ENCODE measurements at places on chromosomes 6 and 20. TPM values are rescaled to one million over a fixed set of nuclear protein-coding genes. Genes with fewer than 3 reads are reported as not detected.

DNA sequence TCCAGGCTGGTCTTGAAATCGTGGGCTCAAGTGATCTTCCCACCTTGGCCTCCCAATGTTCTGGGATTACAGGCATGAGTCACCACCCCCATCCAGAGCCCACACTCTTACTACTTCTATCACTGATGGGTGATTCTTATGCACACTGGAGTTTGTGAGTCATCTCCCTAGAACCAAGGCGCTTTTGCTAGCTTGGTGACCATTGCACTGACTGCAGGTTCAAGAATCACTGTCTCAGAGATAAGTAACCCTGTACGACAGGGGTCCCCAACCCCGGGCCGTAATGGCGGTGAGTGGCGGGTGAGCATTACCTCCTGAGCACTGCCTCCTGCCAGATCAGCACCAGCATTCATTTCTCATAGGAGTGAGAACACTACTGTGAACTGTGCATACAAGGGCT, 118.8 kb downstream of the MAP3K7 start:
- H3K4me1 ChIP-seq: no peaks in the 10 kb centered on the region
- H3K27ac ChIP-seq: no peak overlapping the region
- H3K36me3 ChIP-seq: no peaks in the 10 kb centered on the region
- DNase-seq: no peak
- H3K4me3 ChIP-seq: no peak overlapping the region

- H3K27ac ChIP-seq: no peak overlapping the region
- no peak overlapping the region for H3K4me3 ChIP-seq
- H3K36me3 ChIP-seq: peaks cover 4% of the 10 kb centered on the region
- no peaks in the 10 kb centered on the region for H3K4me1 ChIP-seq
- H3K27me3 ChIP-seq: no peaks in the 10 kb centered on the region
- DNase-seq: no peak
These were observed 89.7 kb downstream of the INSM1 start for GRCh38 chr20:20457392-20458126.

- H3K36me3 ChIP-seq: no peaks in the 10 kb centered on the region
- H3K27ac ChIP-seq: no peak overlapping the region
These were observed 115.1 kb downstream of the ADTRP start for GRCh38 chr6:11663519-11663918.

DNA sequence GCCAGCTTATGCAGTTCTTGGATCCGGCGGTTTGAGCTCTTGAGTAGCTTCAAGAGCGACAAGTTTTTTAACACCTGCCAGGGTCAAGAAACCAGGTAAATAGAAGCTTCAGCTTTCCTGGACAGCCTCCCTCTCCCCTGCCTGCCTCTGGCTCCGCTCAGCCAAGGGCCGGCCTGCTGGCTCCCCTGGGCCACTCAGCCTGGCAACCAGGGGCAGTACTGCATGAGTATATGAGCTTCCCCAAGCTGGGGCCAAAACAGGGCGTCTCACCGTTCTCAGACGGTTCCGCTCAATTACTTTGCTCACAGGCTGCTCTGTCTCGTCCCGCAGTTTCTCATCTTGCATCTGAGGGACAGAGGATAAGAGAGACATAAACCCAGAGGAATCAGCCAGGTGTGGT, 856 bp downstream of the TP53TG5 start:
- DNase-seq: no peak
- no peak overlapping the region for H3K4me3 ChIP-seq
- no peaks in the 10 kb centered on the region for H3K4me1 ChIP-seq
- H3K27ac ChIP-seq: no peak overlapping the region

DNA sequence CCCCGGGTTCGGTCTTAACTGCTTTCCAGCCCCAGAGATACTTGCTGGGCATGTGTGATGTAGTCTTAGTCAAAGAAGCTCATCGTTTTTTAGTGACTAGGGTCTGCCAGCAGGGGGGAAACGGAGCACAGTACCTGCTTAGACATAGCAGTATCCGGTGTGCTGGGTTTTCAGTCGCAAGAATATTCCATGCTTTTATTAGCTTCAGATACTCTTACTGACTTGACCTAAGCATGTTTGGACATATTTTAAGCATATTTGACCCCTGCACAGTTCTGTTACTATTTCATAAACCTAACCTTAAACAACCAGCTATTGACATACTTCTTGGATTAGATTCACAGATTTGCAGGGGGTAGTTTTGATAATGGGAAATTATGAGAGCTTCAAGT, 3.0 kb downstream of the E2F3 start:
- H3K4me1 ChIP-seq: peaks cover 22% of the 10 kb centered on the region
- H3K27me3 ChIP-seq: no peaks in the 10 kb centered on the region
- peaks cover 71% of the 10 kb centered on the region for H3K36me3 ChIP-seq
- H3K27ac ChIP-seq: peak overlapping the region; percentile 80

GRCh38 chr6:147095316-147095715, 108.9 kb upstream of the STXBP5 start:
- no peaks in the 10 kb centered on the region for H3K27me3 ChIP-seq
- no peak overlapping the region for H3K4me3 ChIP-seq
- H3K27ac ChIP-seq: no peak overlapping the region
- H3K4me1 ChIP-seq: no peaks in the 10 kb centered on the region
- no peak for DNase-seq
- no peaks in the 10 kb centered on the region for H3K36me3 ChIP-seq

DNA sequence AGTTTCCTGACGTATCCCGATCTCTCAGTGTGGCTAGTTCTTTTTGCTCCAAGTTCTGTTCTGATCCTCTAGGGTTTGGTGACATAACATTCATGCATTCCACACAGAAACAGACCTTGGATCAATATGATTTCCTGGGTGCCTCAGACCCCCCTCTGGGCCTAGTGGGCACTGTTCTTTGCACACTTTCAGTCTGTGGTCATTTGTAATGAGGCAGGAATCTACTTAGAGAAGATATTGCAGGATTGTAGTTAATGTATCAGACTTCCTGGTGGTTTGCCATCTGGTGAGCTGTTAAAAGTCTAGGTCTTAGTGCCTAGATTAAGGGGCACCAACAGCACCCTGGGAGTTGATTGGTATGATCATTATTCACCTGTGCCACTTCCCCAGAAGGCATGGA, 7.5 kb downstream of the BEND6 start:
- no peak overlapping the region for H3K27ac ChIP-seq
- no peaks in the 10 kb centered on the region for H3K36me3 ChIP-seq
- H3K4me3 ChIP-seq: no peak overlapping the region
- no peaks in the 10 kb centered on the region for H3K27me3 ChIP-seq

DNA sequence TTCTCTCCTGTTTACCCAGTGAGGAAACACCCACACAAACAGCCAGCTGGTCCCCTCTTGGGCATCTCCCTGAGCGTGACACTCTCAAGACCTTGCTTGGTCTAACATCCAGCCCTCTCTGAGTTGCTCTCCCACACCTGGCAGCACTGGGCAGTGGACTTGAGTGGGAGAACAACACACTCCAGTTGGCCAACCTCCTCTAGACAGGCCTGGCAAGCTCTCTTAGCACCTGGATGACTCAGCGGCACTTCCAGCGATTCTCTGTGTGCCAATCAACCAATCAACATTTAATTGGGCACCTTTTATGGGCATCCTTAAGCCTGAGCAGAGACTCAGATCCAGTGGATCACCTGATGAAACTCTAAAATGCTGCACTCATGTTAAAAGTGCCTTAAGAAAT, 76.6 kb upstream of the QKI start:
- H3K36me3 ChIP-seq: no peaks in the 10 kb centered on the region
- H3K4me1 ChIP-seq: peaks cover 8% of the 10 kb centered on the region
- no peak for DNase-seq
- H3K27me3 ChIP-seq: no peaks in the 10 kb centered on the region
- no peak overlapping the region for H3K4me3 ChIP-seq

- no peaks in the 10 kb centered on the region for H3K36me3 ChIP-seq
- no peak overlapping the region for H3K27ac ChIP-seq
- DNase-seq: no peak
- H3K27me3 ChIP-seq: no peaks in the 10 kb centered on the region
- H3K4me1 ChIP-seq: no peaks in the 10 kb centered on the region
These were observed 16.0 kb downstream of the HECA start for GRCh38 chr6:139150920-139151319.

DNA sequence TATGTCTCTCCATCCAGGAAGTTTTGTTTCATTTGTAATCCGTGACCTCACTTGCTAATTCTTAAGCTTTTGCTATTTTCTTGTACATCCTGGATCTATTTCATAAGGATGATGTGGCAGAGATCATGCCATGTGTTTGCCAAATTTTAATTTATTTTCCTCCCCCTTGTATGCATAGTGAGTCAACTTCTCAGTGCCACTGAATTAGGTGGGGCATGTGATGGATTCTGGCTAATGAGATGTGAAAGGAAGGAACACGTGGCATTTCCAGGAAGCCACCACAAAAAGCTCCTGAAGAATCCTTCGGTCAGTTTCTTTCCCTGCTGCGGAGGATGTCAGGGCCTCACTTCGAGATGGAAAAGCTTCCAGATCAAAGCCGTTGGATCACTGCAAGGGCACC, 86.2 kb upstream of the PRL start:
- no peaks in the 10 kb centered on the region for H3K36me3 ChIP-seq
- H3K27me3 ChIP-seq: no peaks in the 10 kb centered on the region
- no peaks in the 10 kb centered on the region for H3K4me1 ChIP-seq
- no peak overlapping the region for H3K27ac ChIP-seq
- DNase-seq: no peak

GRCh38 chr6:132954936-132955335, 140.6 kb downstream of the RPS12 start:
- peaks cover 12% of the 10 kb centered on the region for H3K4me1 ChIP-seq
- no peak for DNase-seq
- no peak overlapping the region for H3K27ac ChIP-seq
- peaks cover 18% of the 10 kb centered on the region for H3K27me3 ChIP-seq
- no peak overlapping the region for H3K4me3 ChIP-seq

GRCh38 chr6:157224951-157225574, 98.3 kb downstream of the TMEM242 start:
- no peak overlapping the region for H3K4me3 ChIP-seq
- DNase-seq: no peak
- peaks cover 18% of the 10 kb centered on the region for H3K4me1 ChIP-seq
- peaks cover 17% of the 10 kb centered on the region for H3K36me3 ChIP-seq
- H3K27ac ChIP-seq: no peak overlapping the region

GRCh38 chr6:1080453-1081337, 231.2 kb upstream of the FOXQ1 start:
- H3K4me1 ChIP-seq: peaks cover 14% of the 10 kb centered on the region
- H3K27me3 ChIP-seq: no peaks in the 10 kb centered on the region
- H3K36me3 ChIP-seq: no peaks in the 10 kb centered on the region
- no peak overlapping the region for H3K27ac ChIP-seq

DNA sequence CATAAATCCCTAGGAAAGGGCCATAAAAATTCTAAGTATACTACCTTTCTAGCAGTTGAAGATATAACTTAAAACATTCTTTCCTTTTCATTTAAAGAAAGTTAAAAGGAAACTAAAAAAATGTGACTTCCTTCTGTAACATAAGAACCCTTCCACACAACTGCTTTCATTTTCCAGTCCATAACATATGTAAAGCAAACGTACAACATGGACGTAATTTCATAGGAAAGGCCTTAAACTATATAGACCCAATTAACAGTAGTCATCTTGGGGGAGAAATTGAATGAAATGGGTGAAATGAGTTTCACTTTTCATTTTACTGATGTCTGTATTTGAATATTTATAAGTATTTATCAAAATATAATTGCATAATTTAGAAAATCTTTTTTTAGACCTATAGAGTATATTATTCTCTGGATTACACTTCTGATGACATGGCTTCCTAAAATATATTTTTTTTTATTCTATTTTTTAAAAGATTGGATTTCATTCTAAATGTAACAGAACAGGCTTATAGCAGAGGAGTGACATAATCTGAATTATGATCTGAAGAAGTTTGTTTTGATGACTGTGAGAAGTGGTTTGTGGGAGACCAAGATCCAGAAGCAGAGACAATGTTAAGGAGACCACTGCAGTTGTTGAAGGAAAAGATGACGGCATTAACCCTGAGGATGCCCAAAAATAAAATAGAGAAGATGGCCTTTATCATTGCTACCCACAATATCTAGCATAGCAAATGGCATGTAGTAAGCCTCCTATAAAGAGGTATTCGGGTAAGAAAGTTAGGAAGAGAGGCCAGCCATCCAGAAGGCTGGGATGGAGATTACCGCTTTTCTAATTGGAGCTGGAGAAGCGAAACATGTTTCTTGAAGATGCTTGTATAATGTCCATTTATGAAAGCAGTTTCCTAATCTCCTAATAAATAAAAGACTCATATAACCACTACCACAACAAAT, 260.4 kb downstream of the PTPRK start:
- H3K36me3 ChIP-seq: peaks cover 21% of the 10 kb centered on the region
- peaks cover 12% of the 10 kb centered on the region for H3K4me1 ChIP-seq
- H3K4me3 ChIP-seq: no peak overlapping the region
- H3K27me3 ChIP-seq: no peaks in the 10 kb centered on the region
- no peak for DNase-seq
- H3K27ac ChIP-seq: no peak overlapping the region

- peak overlapping the region; percentile 93 for H3K27ac ChIP-seq
- H3K4me1 ChIP-seq: peaks cover 32% of the 10 kb centered on the region
- DNase-seq: peak; percentile 47
- no peaks in the 10 kb centered on the region for H3K27me3 ChIP-seq
- H3K4me3 ChIP-seq: peak overlapping the region; percentile 49
These were observed 71.7 kb upstream of the MAP3K4 start for GRCh38 chr6:160919723-160920440.

- H3K27me3 ChIP-seq: peaks cover 15% of the 10 kb centered on the region
- peaks cover 8% of the 10 kb centered on the region for H3K4me1 ChIP-seq
- DNase-seq: no peak
- H3K27ac ChIP-seq: no peak overlapping the region
- no peak overlapping the region for H3K4me3 ChIP-seq
These were observed 17.8 kb upstream of the TCF21 start for GRCh38 chr6:133871131-133871530.

DNA sequence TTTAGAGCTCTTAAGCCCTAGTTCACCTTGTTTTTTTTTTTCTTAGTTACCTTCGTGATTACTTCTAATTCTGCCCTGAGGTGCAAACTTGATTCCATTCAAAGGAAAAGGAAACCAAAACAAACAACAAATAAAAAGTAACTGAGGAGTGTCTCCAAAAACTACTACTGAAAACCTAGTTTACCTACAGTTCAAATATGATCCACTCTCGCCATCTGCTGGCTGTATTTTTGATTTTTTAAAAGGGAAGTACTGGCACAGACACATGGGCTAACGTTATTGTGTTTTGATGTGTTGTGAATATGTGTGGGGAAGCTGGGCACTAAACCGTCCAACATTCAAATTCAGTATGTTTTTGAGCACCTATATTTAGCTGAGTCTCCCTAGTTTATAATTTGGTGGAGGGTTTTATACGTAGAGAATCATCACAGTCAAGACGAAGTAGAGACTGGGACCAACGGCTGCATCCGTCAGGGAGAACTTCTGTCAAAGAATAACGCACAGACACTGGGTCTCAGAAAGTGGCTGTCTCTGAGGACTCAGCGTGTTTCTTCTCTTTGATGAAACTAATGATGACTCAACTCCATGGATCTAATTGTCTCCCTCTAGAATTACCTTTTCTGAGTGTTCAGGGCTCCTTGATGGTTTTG, 373.5 kb upstream of the BTBD3 start:
- peaks cover 6% of the 10 kb centered on the region for H3K4me1 ChIP-seq
- H3K36me3 ChIP-seq: no peaks in the 10 kb centered on the region
- peak; percentile 32 for DNase-seq
- no peak overlapping the region for H3K27ac ChIP-seq
- H3K27me3 ChIP-seq: no peaks in the 10 kb centered on the region

- H3K27me3 ChIP-seq: peaks cover 18% of the 10 kb centered on the region
- no peak for DNase-seq
- H3K27ac ChIP-seq: no peak overlapping the region
- H3K4me3 ChIP-seq: no peak overlapping the region
- no peaks in the 10 kb centered on the region for H3K4me1 ChIP-seq
- H3K36me3 ChIP-seq: no peaks in the 10 kb centered on the region
These were observed 255.2 kb upstream of the SULF2 start for GRCh38 chr20:48040491-48040890.

Gene ANGPT4
- not detected for total RNA-seq

Gene ENPP3
- not detected for total RNA-seq

Gene COL10A1
- not detected for total RNA-seq

Gene SEMG1
- total RNA-seq: 0.21 TPM

Gene CTSA
- 201 TPM for total RNA-seq

Gene STX16
- 99.7 TPM for total RNA-seq

Gene FGD2
- total RNA-seq: 0.19 TPM

Data from Calu3 (cell line).